Stimulated activated CD4-positive, alpha-beta T cell treated with anti-CD3 and anti-CD28 coated beads, Interleukin-4, amount 100 ng/mL, for 48 hours (primary cell): ENCODE measurements at places on chromosomes 5 and 9.

GRCh38 chr9:121750259-121750714 lies 98.9 kb downstream of the DAB2IP start:
- DNase-seq, result no peak

DNA sequence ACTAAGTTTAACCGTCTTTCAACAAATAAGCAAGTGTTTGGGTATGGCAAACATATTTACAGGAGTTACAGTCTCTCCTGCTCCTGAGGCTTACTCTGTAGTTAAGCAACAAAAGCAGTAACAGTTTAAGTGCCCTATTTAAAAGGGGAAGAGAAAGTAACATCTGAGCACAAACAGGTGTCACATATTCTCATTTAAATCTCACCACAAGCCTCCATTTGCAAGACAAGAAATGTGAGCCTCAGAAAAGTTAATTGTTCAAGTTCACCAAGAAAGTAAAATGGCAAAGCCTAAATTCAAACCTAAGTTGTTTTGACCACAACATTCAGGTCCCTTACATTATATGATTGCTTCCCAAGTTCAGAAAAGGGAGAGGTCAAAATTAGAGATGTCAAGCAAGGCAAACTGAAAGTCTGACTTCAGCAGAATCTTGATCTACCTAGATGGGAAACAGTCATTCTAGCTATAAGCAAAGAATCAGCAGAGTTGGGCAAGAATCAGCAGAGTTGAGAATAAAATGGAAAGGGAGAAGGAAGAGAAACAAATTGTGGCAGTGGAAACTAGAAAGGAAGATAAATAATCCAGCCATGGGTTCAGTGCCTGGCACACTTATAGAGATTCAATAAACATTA lies 93.4 kb downstream of the STRBP start:
- DNase-seq, result no peak

GRCh38 chr9:86256653-86257052 lies 2.8 kb downstream of the C9orf153 start:
- DNase-seq, result no peak

- no peak for DNase-seq
These were observed 192.7 kb downstream of the DAB2IP start for GRCh38 chr9:121844098-121844497.

DNA sequence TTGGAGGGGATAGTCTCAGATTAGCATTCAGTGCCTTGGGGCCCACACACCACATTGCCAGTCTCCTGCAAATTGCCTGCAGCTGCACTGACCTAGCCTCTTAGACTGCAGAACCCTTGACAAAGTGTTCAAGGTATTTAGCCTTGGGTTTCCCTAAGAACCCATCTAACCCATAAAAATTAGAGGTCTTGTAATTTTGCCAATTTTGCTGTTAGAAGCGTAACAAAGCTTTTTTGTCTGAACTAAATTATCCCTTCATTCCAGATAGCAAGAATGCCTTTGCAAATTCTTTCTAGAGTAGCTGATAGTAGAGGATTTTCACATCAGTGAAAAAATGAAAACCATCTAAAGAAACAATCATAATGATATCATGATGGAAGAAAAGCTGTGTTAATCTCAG lies 74.0 kb upstream of the CCNG1 start:
- no peak for DNase-seq

DNA sequence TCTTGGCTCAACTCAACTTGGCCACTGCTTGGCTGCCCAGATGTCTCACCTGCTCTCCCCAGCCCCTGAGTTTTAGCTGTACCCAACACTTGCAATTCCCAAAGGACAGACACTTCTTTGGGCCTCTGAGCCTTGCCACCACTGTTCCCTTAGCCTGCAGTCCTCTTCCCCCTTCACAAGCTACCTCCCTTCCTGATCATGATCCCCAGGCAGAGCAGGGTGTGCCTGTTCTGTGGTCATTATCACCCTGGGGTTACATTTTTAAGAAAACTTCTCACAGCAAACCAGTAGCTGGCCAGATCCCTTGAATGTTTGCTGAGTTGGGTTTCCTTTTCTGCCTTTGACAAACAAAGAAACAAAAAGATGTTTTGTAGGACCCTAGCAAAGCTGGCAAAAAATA lies 87.5 kb upstream of the PRRC1 start:
- no peak for DNase-seq

- no peak for DNase-seq
These were observed 21.3 kb upstream of the COX7C start for GRCh38 chr5:86596476-86596875.

DNA sequence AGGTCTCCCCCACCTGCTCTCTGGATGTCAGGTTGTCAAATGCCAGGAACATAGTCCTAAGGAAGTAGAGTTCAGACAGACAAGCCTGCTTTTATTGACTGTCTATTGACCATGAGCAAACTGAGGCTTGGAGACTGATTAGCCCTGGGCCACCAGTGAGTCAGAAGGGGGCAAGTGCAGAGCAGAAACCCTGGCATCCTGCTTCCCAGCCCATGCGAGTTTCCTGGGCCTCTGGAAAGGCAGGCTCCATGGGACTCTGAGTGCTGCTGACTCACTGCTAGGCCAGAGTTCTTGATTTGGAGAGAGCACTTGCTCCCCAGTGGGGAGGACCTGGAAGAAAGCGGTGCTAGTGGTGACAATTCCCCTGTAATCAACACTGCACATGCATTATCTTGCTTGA lies 2.8 kb upstream of the HBEGF start:
- no peak for DNase-seq

GRCh38 chr5:5340206-5340729 lies 82.2 kb upstream of the ICE1 start:
- DNase-seq, result no peak

DNA sequence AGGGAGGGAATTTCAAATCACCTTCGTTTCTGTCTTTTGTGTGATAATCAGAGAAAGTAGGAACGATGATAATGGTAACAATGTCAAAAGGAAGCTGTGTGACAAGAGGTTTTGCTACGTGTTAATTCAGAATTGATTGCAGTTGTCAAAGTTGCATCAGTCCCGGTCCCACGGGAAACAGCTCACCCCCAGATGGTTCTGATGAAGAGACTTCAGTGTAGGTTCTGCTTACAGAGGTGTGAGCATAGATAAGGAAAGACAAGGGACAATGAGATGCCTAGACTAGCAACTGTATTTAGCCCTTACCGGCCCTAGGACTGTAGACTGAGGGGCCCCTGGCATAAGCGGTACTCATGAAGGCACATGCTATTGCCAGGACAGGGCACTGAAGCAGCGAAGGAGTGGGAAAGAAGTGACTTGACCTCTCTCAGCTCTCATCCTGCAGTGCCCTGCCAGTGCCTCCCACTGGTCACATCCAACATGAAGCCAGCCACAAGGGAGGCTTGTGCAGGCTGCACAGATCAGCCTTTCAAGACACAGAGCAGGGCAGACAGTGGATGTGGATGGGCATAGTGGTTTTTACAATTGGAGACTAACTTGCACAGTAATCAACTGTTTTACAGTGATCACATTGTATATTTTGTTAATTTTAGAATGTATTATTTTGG lies 21.1 kb downstream of the PDE8B start:
- no peak for DNase-seq

- no peak for DNase-seq
These were observed 92.1 kb downstream of the CACNA1B start for GRCh38 chr9:137969685-137970084.

GRCh38 chr5:139461698-139462097 lies 845 bp downstream of the ECSCR start:
- DNase-seq, result no peak

GRCh38 chr9:90991953-90992352 lies 190.3 kb downstream of the SYK start:
- no peak for DNase-seq

DNA sequence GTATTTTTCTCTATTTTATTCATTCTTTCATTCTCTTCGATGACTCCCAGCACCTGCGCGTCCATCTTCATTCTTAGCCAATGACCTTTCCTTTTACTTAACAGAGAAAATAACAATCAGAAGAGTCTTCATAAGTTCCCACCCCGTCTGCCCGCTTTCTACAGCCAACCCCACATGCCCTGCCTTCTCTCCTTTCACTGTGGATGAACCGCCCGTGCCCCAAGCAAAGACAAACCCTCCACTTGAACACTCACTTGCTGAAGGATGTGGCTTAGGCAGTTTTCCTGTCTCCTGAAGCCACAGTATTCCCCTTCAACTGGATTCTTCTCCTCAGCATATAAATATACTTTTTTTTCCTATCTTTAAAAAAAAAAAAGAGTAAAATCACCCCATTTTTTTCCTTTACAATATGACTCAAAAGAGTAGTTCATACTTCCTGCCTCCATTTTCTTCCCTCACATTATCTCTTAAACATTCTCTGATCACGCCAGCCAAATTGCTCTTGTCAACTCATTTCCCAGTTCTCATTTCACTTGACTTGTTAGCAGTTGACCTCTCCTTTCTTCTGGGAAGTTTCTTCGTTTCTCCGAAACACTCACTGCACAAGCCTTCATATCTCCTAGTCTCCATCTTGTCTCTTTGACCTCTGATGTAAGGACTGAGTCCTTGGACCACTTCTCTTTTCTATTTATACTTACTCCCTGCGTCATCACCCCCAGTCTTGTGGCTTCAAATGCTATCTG lies 11.1 kb downstream of the NIPSNAP3B start:
- DNase-seq, result no peak

- DNase-seq, result no peak
These were observed 36.7 kb downstream of the F2RL2 start for GRCh38 chr5:76586531-76586930.

DNA sequence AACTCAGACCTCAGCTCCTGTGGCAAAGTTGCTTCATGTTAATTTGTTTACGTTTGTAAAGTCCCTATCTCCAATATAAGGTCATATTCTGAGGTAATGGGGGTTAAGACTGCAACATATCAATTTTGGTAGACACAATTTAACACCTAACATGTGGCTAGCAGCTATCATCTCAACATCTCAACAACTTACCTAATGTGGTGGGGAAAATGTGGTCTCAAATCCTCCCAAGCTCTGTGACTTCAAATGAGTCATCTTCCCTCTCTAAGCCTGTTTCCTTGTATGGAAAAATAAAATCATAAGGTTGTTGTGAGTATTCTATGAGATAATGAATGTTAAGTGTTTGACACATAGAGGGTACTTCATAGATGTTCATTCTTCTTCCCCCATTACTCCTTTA lies 443.3 kb downstream of the CDK5RAP2 start:
- DNase-seq, result no peak

GRCh38 chr5:62465985-62466925 lies 53.7 kb downstream of the IPO11 start:
- no peak for DNase-seq

- no peak for DNase-seq
These were observed 69.1 kb downstream of the GPR21 start for GRCh38 chr9:123102375-123103113.

GRCh38 chr5:8663374-8663773 lies 794.4 kb downstream of the MTRR start:
- DNase-seq, result no peak

DNA sequence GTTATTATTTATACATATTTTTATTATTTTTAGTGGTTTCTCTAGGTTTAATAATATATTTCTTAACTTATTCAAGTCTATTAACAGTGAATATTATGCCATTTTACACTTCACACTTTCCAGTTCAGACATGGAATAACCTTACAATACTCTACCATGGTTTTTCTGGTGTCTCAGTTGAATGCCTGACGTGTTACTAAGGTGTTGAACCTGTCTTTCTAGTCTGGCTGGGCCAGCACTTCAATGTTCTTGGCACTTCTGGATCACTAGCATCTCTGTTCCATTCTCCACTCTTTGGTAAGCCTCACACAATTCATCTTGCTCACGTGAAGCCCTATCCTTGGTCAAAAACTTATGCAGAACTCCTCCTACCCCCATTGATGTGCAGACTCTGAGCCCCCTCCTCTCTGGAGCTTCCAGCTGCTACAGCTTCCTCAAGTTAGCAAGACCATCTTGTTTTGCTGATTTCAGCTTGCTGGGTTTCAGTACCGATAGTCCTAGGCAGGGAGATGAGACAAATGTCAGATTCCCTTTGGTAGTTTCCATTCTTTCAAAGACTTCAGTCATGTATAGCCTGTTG lies 243.1 kb downstream of the FBXO4 start:
- no peak for DNase-seq

DNA sequence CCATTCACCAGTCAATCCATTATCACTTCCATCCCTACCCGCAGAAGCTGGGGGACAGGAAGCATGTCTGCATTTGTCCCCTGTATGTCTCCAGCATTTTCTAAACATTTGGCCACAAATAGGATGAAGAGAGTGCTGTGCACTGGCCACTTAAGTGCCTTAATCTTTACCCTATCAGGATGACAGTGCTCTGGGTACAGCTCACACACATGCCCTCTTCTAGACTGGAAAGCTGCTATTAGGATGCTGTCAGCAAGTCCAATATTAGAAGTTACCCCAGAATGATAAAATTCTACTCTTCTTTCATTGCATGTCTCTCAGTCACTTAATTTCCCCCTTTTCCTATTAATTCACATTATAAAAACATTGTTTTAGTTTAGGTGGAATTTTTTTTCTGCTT lies 168.4 kb downstream of the RASEF start:
- DNase-seq, result no peak

DNA sequence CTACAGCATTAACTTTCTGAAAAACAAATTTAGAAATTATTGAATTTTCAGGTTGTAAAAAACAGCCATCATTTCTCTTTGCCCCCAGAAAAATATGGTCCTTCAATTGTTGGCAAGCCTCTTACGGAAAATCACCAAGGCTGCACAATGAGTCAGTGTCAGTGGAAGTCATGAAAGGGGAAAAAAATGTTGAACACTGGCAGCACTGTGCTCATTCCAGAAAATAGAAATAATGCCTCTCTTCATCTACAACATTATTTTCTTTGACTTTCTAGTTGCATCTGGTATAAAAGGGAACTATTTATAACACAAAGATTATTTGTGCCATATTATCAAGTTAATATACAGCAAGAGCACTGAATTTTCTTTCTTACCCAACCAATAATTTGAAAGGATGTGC lies 26.7 kb upstream of the STK32A start:
- DNase-seq, result no peak

- DNase-seq, result no peak
These were observed 100.2 kb downstream of the MTREX start for GRCh38 chr5:55407984-55408383.

- peak; percentile 41 for DNase-seq
These were observed at the start of gene ADRA1B for GRCh38 chr5:159915904-159916840. Gene ADRA1B, plus strand, starts transcription at chr5:159916482. Its CDS starts 424 bp downstream, at chr5:159916906.

DNA sequence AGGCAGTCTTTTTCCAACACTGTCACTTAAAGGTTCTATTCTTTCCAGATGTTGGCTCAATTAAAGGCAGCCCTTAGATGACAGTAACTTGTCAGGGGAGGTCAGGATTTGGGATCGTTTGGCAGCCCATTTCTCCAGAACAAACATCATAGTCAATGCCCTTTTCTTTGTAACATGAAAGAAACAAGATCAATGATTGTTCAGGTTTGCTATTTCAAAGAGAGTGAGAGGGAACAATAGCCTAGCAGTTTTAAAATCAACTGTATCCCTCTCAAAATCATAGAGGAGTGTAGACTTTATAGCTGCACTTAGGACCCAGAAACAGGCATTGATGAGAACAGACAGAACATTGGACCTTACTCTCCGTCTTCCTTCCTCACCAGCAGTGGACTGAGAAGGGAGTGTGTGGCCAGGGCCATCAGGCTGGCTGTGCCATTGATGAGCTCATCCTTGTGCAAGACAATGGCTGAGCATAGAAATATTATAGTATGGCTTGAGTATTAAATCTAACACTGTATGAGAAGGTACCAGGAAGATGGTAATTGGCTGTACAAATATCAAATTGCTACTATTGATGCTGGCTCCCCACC lies 130.0 kb downstream of the PIP5K1B start:
- DNase-seq, result no peak
